ENCODE measurements at places on chromosomes 1 and 21.

DNA sequence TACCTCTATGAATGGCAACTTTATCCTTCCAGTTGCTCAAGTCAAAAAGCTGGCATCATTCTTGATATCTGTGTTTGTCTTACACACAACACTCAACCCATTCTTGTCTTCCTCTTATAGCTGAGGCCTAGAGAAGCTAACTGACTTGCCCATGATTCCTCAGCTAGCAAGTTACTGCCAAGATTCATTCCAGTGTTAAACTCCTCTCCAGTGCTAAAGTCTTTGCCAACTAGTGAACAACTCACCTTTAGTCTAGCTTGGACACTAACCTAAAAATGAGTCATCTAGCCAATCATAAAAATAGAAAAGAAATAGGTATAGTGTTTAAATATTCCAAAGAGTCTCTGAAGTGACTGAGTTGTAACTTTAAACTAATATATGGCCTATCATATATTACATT, 45.6 kb upstream of the RGS2 start:
- no peak for DNase-seq

DNA sequence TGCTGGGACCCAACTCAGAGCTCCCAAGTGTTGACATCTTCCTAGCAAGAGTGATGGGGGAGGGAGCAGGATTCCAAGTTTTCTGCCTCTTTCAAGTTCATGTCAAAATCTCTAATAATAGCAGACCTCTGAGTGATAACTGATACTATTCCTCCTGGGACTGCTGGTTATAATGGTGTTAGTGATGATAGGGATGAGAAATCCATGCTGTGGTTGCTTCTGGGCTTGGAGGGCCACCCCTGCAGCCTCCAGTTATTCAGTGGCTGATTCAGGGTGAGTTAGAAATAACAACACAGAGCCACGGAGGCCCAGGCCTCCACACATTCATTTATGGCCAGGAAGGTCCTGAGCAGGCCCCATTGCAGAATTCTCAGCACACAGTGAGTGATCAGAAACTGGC, 40.6 kb upstream of the ARTN start:
- DNase-seq = no peak

GRCh38 chr1:50667272-50667671, 244.0 kb upstream of the DMRTA2 start:
- DNase-seq = no peak

DNA sequence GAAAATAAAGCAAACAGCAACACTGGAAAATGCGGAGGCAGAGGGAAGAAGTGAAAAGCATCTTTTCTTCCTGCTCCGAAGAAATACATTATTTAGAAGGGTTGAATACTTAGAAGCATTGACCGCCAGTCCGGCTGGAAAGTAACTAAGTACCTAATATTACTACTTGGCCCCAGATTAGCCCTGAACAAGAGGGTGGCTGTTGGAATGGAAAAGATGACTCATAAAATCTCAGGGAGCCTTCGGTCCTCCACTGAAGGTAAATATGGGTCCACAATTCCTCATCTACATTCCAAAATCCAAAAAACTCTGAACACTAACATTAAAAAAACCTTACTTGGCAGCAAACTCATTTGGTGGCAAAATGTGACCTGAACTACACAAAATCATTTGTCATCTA, 40.1 kb downstream of the BCAR3 start:
- DNase-seq = no peak

GRCh38 chr1:204462229-204462561, 32.4 kb downstream of the PIK3C2B start:
- DNase-seq = no peak

DNA sequence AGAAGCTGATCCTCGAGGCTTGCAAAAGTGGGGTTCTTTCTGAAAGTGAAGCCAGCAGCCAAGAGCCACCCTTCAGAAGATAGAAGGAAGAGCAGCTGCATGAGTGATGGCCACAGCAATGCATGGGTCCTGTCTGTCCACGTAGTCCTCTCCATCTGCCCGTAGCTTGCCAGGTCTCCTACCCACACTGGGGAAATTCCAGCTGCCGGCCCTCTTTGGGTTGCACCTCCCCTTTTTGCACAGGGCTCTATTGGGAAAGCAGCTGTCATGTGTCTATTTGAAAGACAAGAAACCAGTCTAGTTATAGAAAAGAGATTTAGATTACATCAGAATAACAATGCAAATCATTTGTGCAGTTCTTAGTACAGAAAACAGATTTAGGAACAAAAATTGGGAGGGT, 204.4 kb downstream of the GIPC2 start:
- no peak for DNase-seq

DNA sequence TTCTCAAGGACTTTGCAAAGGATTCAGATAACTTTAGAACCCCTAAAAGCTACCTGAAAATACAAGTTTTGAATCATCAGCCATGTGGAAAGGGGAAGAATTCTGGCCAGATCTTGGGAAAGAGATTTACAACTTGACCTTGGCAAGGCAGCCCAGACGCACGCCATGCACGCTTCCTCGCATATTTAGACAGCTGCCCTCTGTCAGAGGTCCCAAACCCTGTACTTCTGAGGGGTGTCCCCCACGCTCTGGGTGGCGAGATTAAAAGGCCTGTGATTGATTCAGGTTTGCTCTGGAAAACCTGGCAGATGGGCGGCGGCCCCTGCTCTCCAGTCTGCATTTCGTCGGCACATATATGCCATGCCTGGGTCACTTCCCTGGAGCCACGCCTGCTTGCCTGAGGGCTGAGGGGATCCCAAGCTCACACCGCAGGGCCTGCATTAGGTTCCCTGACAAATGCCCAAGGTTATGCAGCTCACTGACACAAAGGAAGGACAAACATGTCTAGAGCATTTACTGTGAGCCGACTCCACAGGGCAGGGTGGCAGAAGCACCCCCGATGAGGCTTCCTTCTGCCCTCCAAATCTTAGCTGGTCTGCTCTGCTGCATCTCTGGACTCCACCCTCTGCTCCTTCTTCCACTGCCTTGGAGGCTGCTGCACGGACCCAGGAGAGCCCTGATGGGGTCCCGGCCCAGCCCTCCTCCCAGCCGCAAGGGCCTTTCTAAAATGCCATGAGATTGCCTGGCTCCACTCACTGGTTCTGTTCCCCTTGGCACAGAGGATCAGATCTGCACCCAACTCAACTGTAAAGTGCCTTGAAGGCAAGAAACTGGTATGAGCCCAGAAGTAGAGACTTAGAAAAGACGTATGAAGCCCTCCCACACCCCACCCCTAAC, 103.9 kb downstream of the BCAR3 start:
- no peak for DNase-seq

- no peak for DNase-seq
Observed at GRCh38 chr1:183205196-183205781, 19.2 kb downstream of the LAMC2 start.

DNA sequence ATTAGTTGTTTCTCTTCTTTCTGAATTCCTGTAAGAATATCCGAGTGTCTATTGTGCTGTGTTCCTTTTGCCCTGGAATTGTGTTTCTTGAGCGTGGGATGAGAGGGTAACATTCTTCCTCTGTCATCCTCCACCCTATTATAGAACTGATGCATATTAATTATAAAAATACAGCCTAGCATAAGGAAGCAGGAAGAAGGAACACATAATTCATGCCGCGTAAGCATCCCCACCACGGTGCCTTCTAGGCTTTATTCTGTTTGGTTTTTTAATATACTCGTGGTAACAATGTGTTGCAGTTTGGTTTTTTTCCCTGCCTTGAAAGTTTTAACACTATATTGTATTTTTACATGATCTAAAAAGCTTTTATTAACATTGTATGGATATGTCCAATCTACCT, 65.7 kb downstream of the GALNT2 start:
- DNase-seq = no peak

DNA sequence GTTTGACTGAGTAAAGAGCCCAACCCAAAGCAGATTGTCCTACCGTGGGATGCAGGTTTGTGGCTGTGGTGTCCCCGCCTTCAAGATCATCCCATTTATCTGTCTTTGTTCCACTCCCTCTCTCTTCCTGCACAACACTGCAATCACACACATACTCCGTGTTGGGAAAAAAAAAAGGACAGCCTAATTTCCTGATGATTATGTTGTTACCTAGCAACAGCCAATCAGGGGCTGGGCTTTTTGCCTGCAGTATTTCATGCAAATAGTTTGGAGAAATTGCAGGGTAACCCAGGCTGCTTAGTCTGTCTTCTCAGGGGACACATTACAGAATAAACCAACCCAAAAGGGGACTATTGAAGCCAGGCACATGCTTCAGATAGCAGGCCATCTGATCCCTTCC, 38.3 kb downstream of the PHC2 start:
- DNase-seq = no peak

- DNase-seq = no peak
Observed at GRCh38 chr1:47759936-47760629, 237.1 kb downstream of the TRABD2B start.

- no peak for DNase-seq
Observed at GRCh38 chr21:15159382-15160020, 94.7 kb upstream of the NRIP1 start.

GRCh38 chr1:143611159-143611558, 360.6 kb downstream of the FAM72C start:
- DNase-seq = no peak

- no peak for DNase-seq
Observed at GRCh38 chr21:45833414-45833813, 148.2 kb upstream of the COL6A1 start.

GRCh38 chr1:75575837-75576236, 35.1 kb downstream of the SLC44A5 start:
- DNase-seq = no peak

GRCh38 chr1:117814856-117815797, 114.3 kb downstream of the GDAP2 start:
- no peak for DNase-seq

GRCh38 chr1:16922885-16923431, 1.2 kb downstream of the CROCC start:
- DNase-seq = no peak

DNA sequence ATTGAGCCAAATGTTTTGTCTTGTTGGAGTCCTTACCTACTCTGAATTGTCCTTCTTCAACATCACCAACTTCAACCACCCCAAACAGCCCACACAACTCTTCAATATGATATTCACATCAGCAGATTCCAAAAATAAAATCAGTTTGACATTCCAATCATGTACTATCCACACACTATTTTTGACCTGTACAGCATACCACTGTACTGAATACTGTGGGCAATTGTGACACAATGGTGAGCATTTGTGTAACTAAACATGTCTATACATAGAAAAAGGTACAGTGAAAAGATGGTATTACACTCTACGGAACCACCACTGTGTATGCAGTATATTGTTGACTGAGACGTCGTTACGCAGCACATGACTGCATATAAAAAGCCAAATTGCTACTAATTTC, 223.1 kb downstream of the KCNT2 start:
- no peak for DNase-seq

DNA sequence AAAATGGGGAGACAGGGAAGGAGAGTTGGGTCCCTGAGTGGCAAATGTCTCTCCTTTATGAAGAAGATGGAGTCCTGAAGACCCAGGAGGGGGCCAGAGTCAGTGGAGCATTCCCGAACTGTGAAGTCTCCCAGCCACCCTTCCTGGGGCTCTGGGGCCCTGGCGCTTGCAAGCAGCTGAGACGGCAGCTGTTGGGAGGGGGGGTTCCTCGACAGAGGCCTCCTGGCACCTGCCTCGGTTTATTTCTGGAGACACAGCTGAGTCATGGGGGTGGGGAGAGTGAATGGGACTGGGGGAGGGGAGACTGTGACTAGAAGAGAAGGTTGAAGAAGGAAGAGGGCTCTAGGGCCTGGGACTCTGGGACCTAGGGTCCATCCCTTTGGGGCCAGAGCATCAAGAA, 14.0 kb downstream of the NES start:
- DNase-seq = no peak

- DNase-seq = no peak
Observed at GRCh38 chr1:5615076-5615475, 377.1 kb downstream of the NPHP4 start.

DNA sequence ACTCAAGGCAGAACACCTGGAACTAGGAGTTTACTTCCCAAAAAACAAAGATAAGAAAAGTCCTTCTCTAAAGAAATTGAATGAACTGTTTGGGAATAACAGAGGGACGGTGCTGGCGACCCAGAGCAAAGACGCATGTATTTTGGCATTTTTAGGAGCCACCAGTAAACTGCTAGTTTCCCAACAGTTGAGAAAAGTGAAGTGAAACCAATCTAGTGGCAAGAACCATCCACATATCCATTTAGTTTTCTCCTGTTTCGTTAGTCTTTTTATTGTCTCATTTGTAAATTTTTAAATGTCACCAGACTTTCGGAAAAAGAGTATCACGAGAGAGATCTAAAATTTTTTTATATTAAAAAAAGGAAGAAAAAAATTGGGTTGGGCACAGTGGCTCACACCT, 30.2 kb downstream of the ODF2L start:
- DNase-seq = no peak

DNA sequence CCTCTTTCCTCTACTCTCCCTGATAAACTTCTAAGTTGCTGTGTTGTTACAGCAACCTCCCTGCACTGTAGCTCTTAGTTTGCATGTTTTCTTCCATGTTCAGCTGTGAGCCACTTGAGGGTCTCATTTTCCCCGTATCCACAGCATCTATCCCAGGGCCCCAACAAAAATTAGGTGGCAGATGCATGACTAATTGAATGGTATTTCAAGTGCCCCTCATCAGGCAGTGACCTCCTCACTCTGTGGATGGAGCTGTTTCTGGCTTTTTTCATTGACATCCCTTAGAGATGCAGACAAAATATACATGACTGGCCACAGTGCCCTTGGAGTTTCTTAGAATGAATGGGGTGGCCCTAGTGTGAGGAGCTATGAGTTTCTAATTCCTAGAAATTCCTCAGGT, 3.4 kb downstream of the CASQ2 start:
- no peak for DNase-seq

DNA sequence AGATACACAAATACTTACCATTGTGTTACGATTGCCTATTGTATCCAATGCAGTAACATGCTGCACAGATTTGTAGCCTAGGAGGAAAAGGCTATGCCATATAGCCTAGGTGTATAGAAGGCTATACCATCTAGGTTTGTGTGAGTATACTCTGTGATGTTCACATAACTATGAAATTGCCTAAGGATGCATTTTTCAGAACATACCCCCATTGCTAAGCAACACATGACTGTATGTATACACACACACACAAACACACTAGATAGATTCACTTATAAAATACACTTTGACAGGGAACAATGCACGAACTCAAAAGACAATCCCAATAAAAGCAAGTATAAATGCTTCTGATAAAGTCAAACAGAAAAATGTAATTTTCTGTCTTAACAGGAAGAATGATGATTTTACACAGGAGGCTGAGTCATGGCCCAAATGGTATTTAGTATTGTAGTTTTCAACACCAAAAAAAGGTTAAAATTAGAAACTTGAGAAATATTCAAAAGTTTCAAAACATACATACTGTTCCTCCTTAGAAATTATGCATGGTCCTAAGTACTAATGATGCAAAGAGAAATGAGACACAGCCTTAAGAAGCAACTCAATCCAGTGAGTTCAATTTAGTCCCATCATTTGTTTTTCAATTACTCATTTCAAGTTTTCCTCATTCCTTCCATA, 12.2 kb downstream of the FH start:
- no peak for DNase-seq
